Naive thymus-derived CD8-positive, alpha-beta T cell (primary cell): ENCODE measurements at places on chromosomes 1 and 21.
A peak's percentile ranks its signal among the peaks of the same experiment; 100 is the strongest.

DNA sequence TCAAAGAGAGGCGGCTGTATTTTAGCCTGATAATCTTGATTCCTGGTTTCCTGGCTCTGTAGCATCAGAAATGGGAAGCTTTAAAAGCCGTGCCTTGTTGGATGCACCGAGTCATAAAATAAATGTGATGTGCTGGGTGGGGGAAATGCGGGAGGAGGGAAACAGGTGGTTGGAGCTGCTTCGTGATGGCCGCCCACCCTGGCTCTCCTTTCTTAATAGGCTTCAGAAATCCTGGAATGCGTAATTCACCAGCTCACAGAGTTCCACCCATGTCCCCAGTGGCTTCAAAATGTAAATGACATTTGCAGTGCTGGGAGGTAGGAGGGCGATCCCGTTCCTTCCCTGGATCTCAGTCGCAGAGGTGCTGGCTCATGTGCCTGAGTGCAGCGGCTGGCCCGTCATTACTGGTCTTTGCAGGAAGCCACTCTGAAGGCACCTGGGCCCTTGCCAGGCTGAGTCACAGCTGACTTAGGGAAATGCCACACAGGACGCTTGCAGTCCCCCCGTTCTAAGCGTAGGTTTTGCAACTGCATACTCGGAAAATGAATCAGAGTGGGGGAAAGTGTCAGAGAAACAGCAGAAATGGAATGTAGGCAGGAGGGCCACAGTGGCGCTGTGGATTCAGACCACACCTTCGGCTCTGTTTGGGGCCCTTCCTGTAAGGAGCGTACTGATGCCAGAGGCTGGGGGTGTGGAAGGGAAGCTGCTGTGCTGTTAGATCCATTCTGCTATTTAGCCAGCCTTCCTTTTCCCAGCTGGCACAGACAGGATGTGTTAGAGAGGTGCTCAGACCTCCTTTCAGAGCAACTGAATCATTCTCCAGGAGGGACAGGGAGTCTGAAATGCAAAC is 37.6 kb downstream of the GALNT2 start:
- peak; percentile 23 for DNase-seq

DNA sequence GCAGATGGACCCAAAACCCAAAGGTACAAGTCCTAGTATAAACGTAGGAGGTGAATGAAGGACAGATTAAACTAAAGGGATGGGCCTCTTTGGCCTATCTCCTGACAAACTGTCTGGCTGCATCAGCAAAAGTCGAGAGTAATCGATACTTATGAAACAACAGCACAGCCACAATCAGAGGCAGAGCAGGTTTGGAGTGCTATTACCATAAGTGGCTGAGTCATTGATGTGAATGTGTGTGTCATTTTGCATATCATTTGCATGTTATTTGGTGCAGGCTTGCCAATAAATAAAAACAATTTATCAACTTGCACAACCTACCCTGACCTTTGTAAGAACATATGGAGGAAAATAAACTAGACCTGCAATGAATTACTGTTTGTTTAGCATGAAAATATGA is 283.1 kb downstream of the NUF2 start:
- no peak for DNase-seq

GRCh38 chr1:46190539-46190938 is 7.7 kb downstream of the POMGNT1 start:
- DNase-seq = no peak

- no peak for DNase-seq
These were observed 12.8 kb upstream of the LRRC3 start for GRCh38 chr21:44442266-44443125.

GRCh38 chr1:209583408-209583807 is at the start of gene CAMK1G:
Gene CAMK1G (plus strand): TSS chr1:209583714. CDS start chr1:209594984, 11,270 bp downstream.
- no peak for DNase-seq

DNA sequence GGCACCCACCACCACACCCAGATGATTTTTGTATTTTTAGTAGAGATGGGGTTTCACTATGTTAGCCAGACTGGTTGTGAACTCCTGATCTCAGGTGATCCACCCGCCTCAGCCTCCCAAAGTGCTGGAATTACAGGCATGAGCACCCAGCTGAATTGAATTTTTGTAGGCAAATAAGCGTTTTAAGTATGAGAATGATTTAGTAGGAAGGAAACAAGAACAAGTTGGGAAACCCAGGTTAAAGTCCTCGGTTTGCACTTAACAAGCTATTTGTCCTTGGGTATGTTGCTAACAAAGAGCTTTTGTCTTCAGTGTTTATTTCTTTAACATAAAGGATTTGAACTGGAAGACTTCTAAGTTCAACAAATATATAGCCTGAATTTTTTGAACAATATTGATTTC is 23.9 kb downstream of the BTF3L4 start:
- DNase-seq = no peak

DNA sequence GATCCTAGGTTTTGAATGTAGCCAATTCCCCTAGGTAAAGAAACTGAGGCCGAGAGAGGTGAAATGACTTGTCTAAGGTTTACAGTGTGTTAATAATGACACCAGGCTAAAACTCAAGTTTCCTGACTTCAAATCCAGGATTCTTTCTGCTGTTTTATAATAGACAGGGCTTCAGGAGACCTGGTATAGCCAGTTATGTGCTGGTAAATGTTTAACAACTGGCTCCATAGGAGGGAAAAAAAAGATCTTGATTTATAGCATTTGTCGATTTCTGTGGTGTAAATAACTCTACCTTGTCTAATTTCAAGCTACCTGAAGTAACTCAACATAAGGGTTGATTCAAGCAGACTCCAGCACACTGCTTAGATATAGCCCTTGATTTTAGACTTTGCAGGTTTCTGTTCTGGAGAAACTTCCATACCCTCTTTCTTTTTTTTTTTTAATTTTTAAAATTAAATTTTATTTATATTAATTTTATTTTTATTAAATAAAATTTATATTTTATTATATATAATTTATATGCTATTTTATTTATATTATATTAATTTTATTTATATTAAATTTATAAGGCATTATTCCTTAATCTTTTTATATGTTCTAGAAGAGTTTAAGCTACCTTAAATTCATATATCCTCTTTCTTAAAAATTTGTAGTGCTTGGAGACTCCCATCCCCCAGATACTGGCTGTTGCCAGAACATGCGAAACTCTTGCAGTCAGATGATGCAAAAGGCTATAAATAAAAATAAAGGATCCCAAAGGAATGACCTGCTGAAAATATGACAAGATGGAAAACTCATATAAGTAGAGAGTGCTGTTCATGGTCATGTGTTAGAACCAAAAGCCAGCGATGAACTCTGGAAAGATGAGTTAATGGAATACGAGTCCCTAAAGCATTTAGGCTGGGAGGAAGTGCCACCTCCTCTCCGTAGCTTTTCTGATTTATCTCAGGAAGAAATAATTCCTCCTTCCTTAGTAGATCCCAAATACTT is 35.4 kb upstream of the SRSF10 start:
- no peak for DNase-seq

GRCh38 chr21:27168084-27168483 is 201.2 kb upstream of the ADAMTS5 start:
- DNase-seq = no peak

DNA sequence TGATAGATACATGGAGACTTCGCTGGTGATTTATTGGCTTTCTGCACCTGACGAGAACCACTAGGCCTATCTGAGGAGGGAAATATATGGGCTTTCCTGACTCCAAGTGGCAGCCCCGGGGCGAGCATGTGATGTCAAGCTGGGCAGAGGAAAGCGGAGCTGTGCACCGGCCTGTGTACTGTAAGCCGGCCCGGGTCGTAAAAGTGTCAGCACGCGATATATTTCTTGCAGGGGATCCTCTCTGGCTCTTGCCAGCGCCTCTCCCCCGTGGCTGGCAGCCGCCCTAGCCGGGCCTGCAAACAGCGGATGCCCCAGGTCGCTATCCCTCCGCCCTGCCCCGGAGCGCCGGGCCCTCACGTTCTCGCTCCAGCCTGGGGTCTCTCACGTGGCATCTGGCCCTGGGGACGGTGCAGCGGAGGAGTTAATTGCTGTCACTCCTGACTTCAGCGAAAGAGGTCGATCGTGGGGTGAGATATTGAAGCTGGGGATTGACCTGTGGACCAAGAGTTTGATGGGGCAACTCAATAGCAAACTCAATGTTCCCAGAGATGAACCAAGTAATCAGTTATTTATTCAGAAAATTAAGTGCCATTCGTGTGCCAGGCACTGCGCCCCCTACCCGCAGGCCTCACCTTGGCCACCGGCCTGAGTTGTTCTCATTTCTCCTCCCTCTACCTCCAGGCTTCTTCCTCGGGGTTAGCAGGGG is 41.0 kb upstream of the HAO2 start:
- no peak for DNase-seq

GRCh38 chr1:109895720-109896504 is 14.7 kb upstream of the CSF1 start:
- no peak for DNase-seq

DNA sequence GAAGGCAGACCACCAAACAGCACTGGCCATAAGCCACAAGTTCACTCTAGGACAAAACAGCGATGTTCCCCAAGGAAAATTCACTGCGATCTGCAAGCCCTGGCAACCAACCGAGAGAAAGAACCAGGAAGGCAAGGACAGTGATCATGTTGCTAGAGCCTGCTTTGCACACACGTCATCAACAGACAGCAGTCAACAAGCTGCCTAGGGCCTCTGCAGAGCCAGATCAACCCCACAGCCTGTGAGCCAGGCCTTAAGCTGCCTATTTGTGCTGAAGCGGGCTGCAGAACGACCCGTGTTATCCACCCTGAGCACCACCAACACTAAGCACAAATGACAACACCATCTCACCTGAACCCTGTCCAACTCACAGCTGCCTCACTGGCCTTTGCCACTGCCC is 6.2 kb upstream of the YRDC start:
- DNase-seq = no peak
